ENCODE measurements at places on chromosomes 13 and 19.

DNA sequence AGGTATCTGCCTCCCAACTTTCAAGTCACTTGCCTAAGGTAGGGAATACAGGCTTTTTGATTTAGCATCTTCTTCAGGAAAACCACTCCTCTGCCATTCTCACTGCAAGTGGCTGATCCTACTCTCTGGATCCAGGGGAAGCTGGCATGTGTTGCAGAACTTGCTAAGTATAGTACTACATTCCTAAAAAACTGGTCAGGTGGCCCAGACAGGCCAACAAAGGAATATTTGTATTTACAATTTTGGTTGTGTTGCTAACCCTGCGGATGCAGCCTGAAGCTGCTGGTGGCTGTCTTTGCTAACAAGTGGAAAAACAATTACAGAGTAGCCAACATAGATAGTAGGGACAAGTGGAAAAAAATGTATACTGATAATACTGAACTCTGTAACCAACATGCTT is 222.5 kb upstream of the STARD13 start:
- no peak for DNase-seq

GRCh38 chr13:113471844-113472243 is 18.6 kb upstream of the ADPRHL1 start:
- DNase-seq: no peak

GRCh38 chr13:52695856-52696255 is 43.2 kb downstream of the SUGT1 start:
- no peak for DNase-seq

GRCh38 chr13:85536706-85537105 is 262.5 kb downstream of the SLITRK6 start:
- DNase-seq: no peak

DNA sequence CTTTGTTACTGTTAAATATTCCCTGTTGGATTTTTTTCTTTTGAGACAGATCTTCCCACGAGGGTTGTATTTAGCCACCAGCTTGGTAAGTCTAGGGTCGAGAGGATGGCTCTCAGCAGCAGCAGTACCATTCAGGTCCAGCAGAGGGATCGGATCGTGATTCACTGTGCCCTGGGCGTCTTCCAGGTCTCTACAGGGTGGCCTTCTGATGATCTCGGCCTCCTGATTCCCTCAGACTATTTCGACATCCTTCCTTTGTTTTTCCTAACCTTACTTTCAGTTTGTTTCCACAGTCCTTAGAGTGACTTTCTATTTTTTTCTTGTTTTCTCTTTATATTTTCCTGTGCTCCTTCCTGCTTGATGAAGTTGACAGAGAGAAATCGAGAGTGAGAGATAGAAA is 1436.9 kb downstream of the UQCRFS1 start:
- no peak for DNase-seq

DNA sequence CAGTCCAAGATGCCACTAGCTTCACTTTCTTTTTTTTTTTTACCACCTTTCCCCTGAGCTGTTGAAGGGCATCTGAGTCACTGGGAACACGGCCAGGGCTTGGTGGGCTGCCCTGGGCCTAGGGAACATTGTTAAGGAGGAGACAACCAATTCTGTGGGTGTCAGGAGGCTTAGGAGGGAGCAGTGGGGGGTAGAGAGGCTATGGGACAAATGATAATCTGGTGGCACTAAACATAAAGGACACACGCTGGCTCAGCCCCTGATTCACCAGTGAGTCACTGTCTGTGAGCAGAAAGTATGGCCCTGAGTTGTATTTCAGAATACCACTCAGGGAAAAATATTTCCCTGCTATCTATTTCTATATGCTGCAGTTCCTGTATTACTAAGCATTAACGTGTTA is 207.8 kb downstream of the DCLK1 start:
- no peak for DNase-seq

DNA sequence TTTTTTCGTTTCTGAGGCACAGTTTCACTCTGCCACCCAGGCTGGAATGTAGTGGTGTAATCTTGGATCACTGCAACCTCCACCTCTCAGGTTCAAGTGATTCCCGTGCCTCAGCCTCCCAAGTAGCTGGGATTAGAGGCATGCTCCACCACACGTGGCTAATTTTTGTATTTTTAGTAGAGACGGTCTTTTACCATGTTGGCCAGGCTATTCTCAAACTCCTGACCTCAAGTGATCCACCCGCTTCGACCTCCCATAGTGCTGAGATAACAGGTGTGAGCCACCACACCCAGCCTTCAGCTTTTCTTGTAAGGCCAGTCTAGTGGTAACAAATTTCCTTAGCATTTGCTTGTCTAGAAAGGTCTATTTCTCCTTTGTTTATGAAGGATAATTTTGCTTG is 46.2 kb downstream of the ZNF568 start:
- DNase-seq: no peak

GRCh38 chr13:78625384-78625783 is 22.0 kb upstream of the POU4F1 start:
- DNase-seq: no peak

- no peak for DNase-seq
These were observed 19.6 kb downstream of the OLFM2 start for GRCh38 chr19:9916719-9917118.

DNA sequence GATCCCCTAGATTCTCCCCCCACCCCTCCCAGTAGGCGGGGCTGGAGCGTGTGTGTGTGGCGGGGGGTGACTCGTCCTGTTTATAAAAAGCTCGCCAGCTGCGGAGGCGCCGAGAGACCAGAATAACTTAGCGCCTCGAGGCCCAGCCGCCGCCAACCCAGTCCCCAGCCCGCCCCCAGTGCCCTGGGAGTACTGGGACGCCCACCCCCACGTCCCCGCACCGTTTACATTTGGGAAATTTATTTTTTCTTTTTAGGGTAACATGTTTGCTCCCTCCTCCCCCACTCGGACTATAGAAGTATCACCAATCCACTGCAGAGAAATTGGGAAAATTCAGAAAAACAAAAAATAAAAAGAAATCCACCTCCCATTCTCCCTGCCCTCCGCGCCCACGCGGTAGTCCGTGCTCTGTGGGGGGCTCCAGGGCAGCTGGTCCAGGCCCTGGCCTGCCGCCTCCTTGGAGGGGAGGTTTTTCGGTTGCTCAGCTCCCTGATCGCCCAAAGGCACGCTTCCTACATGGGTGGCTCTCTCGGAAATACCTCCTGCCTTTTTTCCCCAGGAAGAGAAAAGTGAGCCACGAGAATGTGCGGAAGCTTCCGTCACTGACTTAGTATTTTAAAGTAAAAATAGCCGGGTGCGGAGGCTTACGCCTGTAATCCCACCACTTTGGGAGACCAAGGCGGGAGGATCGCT is 1.5 kb upstream of the RAB3A start:
- peak; percentile 27 for DNase-seq

- no peak for DNase-seq
These were observed 13.3 kb upstream of the MISP start for GRCh38 chr19:737591-738093.

DNA sequence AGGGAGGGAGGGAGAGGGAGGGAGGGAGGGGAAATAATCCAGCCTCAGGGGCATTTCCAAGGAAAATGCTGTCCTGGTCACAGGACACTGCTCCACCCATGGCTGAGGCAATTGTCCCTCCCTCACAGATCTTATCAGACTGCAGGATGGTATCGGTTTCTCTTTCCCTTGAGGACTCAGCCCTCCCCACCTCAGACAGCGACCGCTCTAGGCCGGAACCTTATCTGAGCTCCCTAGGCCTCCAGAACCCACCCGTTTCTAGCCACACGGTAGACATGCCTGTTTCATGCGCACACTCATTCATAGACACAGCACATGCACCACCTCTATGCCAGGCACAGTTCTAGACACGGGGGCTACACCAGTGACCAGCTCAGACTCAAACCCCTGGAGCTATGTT is 10.0 kb upstream of the IZUMO2 start:
- DNase-seq: no peak

- no peak for DNase-seq
These were observed 38.4 kb upstream of the ZNF726 start for GRCh38 chr19:23876261-23876660.

DNA sequence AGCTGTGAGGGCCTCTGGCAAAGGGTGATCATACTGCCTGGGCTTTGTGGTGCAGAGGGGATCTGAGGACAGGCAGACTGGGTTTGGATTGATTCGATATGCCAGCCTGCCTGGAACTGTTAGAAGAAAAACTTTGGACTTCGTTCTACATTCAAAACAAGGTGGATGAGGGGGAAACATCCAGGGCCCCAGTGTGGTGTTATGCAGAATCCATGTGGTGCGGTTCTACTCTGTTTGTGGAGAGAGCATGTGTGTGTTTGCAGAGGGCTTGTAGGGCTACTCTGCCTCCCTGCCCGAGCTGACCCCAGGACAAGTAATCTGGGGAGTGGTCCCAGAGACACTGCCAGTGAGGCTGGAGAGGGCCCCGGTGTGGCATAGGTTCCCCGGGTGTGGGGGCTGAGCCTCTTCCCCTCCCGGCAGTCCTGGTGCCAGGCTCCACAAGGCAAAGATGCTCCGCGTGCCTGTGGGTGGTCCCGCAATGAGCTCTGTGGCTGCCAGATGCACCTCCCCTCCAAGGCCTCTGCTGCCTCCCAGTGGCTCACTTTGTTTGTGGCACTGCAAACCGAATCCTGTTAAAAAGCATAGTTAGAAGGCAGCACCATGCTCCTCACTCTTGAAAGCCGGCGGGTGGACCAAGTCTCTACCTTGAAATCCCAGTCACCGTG is 22.3 kb upstream of the TFDP1 start:
- no peak for DNase-seq

- DNase-seq: no peak
These were observed 84.5 kb upstream of the IRS2 start for GRCh38 chr13:109870696-109871370.

DNA sequence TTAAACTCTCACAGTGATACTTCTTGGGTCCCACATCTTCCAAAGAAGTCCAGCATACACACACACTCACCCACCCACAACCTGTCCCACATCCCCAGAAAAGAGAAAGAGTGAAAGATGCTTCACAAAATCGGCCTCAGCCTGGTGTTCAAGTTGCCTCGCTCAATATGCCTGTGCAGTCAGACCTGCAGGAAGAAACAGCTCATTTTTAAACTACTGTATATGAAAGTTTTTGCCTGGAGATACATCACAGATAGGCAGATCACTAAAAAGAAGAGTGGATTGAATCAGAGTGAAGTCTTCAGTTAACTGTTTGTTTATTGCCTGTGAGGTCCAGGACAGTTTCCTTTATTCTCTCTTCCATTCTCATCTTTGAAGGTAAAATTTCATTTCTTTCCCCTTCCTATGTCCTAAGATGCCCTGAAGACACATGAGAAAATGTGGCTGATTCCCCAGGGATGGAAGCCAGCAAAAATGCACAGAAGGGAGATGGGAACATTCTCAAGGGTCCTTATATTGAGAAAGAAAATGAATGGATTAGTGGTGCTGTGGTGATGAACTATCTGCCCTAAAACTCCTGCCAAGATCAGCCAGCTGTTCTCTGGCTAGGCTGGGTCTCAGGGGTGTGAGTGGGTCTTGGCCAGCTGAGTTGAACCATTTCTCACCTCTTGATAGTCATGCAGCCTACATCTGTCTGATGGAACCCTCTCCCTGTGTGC is 259.0 kb downstream of the ITGBL1 start:
- DNase-seq: no peak

DNA sequence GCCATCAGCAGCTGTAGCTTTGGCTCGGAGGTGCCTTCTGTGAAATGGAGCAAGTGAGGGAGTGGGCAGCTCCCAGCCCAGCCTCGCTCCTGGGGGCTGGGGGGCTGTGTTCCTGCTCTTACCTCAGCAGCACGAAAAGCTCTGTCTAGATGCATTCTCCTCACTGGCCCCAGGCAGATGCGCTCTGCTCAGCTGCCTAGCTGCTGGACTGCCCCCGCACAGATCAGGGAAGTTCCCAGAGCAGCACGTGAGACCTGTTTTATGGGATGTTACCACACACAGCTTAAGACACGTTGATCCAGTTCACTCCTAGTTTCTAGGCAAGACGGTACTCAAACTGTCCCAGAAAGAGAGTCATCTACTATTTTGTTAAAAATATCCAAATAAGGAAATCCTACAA is 13.6 kb downstream of the LCP1 start:
- no peak for DNase-seq

GRCh38 chr19:23800271-23800670 is 41.6 kb upstream of the ZNF681 start:
- no peak for DNase-seq

DNA sequence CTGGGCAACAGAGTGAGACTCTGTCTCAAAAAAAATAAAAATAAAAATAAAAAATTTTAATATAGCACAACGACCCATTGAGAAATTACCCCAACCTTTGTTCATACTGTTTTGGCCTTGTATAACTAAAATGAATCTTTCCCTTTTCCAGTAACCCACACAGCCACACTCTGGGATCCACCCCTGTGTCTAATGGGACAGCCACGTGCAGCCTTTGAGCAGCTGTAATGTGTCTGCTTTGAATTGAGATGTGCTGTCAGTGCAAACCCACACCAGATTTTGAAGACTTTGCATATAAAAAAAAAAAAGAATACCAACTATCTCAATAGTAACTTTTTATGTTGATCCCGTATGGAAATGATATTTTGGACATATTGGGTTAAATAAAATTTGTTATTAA is 112.7 kb upstream of the UBL3 start:
- no peak for DNase-seq

- DNase-seq: no peak
These were observed 302.0 kb upstream of the MIR17HG start for GRCh38 chr13:91045351-91046034.

GRCh38 chr13:27257233-27257568 is 5.8 kb downstream of the RPL21 start:
- no peak for DNase-seq

DNA sequence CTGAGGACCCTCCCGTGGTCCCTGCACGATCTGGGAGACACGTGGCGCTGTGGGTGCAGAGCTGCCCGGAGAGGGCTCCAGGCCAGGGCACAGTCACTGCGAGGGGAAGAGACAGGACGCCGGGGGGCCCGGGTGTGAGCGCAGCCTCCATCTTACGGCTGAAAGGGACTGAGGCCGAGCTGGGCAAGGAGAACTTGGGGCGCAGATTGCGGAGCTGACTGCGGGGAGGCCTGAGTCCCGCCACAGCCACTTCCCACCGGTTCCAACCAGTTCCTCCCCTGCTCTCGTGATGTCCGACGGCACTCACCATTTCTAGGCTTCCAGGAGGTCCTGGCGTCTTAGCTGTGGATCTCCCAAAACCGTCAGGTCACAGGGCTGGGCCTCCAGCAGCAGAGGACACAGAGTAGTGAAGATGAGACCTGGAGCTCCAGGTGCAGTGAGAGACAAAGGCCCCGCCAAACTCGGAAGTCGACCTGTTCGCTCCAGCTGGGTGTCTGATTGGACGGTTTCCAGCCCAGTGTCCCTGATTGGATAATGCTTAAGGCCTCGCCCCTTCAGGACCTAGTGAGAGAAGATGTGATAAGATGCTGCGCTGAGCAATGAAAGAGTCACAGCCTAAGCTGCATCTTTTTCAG is 4.8 kb upstream of the ZNF253 start:
- no peak for DNase-seq

DNA sequence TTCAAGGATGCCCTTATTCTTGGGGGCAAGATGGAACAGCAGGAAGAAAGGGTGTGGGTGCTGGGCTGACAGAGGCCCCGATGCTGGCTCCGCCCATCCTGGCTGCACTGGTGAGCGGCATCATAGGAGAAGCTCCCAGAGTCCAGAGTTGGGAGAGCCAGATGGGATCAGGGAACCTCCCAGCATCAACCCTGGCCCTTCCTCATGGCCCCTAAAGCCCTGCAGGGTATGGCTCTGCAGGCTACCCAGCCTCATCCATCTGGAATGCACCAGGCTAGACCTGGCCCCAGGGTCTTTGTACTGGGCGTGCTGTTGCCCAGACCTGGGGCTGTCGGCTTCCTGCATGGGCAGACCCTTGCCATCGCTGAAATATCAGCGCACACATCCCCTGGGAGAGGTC is 7.9 kb upstream of the ELL start:
- DNase-seq: no peak
